ENCODE measurements at places on chromosomes 13 and 19.
A peak's percentile ranks its signal among the peaks of the same experiment; 100 is the strongest.

GRCh38 chr13:103895835-103896531 is 829.8 kb upstream of the SLC10A2 start:
- no peak for DNase-seq

DNA sequence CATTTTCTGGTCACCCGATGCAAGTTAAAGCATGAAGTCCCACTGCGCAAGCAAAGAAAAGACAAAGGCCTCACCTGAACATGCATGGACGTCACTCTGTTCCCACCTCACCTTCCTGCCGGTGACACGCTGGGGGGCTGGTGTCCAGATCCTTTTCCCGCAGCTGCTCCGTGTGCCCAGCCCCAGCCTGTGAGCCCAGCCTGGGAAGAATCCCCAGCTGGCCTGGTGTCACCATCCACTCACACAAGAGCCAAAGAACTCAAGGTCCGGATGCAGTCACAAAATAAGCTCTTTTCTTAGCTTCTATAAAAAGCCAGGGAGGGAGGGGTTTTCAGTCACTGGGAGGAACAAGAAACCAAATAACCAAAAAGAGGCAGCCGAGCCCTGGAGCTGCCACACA is 249.9 kb downstream of the COL4A1 start:
- DNase-seq, result no peak

DNA sequence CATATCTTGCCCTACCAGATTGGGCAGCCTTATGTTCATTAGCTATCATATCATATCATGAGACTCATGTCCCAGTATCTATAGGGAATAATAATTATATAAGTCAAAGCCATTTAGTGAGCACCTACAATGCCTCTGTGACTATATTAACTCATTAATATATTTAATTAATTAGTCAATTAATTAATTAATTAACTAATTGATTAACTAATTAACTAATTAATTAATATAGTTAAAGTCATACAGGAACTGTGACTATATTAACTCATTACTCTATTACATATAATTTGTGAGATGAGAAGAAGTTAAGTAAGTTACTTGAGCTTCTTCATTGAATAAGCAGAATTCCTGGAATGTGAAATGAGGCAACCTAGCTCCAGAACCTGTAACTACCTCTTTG is 588.3 kb upstream of the SLITRK1 start:
- no peak for DNase-seq

DNA sequence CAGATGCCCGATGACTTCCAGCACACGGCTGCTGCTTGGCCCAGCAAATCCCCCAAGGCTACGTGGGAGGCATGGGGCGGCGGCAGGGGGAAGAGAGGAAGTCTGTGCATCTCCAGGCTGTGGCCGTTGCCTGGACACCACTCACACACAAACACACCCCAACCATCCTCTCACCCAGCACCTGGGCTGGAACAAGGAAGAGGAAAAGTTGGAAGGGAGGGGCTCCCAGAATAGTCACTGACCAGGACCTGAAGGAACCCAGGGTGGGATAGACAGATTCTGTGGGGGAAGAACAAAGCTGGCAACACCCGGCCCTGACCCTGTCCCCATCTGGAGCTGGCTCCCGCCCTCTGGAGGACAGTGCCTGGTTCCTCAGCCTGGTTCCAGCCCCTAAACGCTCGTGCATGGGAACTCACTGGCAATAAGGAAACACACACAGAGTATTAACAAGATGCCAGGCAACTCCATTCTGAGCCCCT is 11.2 kb downstream of the PPP6R1 start:
- no peak for DNase-seq

DNA sequence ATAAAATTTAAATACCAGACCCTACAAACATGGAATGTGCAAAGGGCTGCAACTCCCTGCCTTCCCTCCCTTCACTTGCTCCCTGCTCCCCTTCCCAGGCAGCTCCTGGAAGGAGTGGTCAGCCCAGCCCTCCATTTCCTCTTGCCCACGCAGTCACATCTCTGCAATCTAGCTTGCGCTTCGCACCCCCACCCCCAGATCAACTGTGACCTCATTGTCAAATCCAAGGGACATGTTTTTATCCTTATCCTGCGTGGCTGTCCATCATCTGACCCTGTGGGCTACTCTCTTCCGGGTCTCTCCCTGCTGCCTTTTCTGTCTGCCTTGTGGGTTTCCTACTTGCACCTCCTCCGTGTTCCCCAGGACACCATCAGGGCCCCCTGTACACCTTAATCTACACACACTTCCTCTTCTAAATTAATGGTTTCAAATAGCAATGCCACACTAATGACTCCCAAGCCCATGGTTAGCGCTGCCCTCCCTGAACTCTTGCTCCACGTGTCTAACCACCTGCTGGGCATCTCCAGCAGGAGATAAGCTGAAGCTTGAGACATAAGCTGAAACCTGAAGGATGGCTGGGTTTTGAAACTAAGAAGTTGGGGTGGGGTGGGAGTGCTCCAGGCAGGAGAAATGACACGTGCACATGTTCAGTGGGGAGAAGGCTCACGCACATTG is 118.3 kb downstream of the USP12 start:
- no peak for DNase-seq

GRCh38 chr19:49807904-49808675 is 5.0 kb downstream of the FUZ start:
- no peak for DNase-seq

DNA sequence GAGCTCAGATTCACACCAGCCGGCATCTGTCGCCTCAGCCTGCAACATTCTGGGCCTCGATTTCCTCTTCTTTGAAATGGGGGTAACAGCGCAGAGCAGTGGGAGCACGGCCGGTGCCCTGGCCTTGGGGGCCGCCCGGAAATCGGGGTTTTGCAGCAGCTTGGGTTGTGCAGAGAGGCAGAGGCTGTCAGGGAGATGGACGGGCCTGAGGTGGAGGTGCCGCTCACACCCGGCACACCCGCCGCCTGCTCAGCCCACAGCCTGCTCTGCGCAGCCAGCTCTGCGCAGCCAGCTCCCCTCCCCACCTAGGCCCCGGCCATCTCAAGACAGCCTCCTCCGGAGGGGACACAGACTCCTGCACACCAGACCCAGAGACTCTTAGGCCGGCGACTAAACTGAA is 10.6 kb downstream of the KLF2 start:
- no peak for DNase-seq

- no peak for DNase-seq
Observed at GRCh38 chr13:73300718-73301425, 242.1 kb downstream of the KLF5 start.

DNA sequence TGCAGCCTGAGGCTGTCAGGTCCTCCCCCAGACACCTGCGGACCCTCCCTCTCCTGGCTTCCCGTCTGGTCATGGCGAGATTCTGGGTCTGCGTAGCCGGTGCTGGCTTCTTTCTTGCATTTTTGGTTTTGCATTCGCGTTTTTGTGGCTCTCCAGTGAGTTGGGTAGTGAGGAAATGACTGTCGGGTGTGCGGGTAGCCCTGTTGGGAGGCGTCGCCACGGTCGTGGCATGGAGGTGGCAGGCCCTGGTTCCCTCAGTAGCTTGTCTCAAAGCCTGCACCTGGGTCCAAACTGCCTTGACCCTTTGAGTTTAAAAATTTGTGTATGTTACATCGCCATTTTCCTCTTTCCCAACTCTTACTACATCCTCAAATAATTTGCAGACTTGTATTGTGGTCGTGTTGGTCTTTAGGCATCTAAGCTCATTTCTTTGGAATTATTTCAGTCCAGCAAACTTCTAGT is 344 bp downstream of the NHLRC3 start:
- peak; percentile 37 for DNase-seq

DNA sequence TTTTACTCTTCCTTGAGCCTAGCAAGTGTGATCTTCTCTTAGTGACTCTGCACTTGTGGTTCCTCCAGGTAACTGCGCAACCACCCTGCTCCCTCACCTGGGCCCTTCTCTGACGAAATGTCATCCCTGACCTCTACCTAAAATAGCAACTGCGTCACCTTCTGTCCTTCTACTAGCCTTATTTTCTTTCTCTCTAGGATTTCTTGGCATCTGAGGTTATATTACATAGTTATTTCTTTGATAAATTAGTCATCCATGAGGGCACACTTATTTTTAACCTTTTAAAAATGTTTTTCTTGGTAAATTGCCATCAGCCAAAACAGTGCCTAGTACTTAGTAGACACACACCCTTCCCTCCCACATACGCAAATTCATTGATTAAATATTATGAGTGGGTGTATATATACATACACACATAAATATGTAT is 355.5 kb downstream of the ENOX1 start:
- no peak for DNase-seq

- no peak for DNase-seq
Observed at GRCh38 chr13:102980331-102980982, 85.8 kb downstream of the SLC10A2 start.

DNA sequence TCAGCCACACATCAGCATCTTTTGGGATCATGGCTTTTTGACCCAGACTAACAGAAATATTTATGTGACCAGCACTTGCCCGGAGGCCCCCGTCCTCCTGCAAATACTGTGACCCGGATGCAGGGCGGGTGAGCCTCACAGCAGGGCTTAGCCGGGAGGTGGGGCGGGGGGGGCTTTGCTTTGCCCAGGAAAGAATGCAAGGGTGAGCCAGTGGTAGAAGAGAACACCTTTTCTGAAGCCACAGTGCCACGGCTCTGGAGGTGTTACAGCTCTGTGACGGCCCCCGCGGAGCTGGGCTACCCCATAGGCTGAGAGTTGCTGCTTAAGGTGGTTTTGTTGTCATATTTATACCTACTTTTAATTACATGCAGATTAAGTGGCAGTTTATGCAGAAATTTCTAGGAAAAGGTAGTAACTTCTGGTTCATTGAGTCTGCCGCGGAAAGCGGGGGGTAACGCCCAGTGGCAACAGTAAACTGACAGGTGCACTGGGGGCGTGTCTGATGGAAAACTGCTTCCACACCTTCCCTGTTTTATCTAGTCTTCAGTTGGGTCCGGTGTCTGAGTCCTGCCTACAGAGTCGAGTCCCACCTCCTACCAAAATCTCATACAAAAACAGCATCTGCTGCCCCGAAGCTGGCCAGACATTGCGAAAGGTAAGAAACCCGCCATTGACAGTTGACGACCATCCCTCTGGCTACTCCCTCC is 187.9 kb downstream of the TEX29 start:
- no peak for DNase-seq

- DNase-seq, result no peak
Observed at GRCh38 chr13:30880151-30880855, 25.8 kb upstream of the MEDAG start.

GRCh38 chr13:39410096-39410901 is 192.7 kb downstream of the LHFPL6 start:
- DNase-seq, result no peak

- no peak for DNase-seq
Observed at GRCh38 chr13:40346592-40346991, 319.8 kb downstream of the FOXO1 start.

DNA sequence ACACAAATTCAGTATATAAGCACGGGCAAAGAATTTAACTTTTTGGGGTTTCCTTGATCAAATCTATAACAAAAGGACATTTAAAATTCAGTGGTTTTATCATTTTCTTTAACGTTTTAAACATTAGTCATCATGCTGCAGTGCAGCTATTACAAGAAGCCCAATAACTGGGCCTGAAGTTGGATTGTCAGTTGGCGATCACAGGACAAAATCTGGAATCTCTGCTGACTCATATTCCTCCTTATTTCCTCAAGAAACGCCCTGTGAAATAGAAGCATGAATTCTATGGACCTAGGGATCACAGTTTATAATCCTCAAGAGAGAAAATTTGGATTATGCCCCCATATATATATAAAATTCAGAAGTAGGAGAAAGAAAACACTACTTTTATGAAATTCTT is 971.6 kb upstream of the MIR17HG start:
- DNase-seq, result no peak

DNA sequence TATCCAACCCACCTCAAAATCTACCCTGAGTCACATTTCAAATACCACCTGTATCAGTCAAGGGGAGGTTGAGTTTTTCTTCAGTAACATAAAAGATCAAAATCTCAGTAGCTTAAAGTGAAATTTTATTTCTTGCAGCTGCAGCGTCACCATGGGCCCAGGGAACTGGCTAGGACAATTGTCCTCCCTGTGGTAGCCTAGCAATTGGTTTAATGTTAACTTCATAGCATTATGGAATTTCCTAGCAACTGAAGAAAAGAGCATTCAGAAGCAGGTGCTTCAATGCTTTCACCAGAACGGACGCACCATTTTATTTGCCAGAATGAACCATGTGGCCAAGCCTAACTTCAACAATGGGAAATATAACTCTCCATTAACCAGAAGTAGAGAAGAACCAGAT is 359.3 kb upstream of the TSHZ3 start:
- no peak for DNase-seq

GRCh38 chr19:45156011-45156630 is 4.7 kb downstream of the NKPD1 start:
- no peak for DNase-seq

DNA sequence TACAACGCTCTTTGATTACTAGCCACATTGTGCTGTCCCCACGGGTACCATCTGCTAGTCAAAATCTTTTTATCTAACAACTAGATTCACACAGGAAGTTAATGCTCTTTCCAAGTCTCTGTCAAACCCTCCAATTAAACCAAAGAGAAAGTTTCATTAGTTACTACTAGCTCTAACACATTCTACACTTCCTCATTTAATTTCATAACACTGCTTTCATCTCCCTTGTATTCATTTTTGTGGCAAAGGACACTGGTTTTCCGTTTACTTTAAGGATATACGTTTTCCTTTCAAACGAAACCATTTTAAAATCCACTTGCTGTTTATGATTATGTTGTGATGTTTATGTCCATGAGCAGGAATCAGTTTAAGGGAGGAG is 5.3 kb downstream of the DYRK1B start:
- no peak for DNase-seq
